ENCODE measurements at places on chromosomes 4 and X.

DNA sequence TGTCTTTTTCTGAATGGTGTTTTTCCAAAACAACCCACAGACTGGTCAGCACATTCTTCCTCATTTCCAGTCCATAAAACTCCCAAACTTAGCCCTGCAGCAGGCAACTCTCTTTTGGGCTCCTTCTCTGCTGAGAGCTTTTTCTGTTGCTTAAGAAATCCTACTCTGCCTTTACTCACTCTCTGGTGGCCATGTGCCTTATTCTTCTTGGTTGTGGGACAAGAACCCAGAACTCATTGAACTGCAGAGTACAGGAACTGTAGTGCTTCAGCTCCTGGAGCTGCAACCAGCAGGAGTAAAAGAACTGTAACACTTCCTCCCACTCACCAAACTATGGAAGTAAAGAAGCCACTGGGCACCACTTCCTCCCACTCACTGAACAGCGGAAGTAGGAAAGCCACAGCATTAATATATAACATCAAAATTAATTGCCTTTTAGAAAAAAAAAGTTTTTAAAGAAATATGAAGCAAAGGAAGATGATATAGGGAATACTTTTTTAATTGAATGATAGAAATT lies 864.1 kb upstream of the PCDH10 start:
- no peak for DNase-seq

DNA sequence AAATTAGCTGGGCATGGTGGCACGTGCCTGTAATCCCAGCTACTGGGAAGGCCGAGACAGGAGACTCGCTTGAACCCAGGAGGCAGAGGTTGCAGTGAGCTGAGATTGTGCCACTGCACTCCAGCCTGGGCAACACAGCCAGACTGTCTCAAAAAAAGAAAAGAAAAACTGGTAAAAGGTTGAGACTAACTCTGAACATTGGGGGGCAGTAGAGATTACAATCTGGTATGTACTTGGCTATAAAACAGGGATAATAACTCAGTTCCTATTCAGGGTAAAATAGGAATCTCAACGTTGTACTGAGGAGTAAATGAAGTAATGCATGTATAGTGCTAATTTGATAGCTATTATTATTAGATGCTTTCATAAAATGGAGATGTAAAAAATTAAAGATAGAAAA lies 12.5 kb upstream of the KLF8 start:
- no peak for DNase-seq

- no peak for DNase-seq
Measured at GRCh38 chr4:105092356-105092755, 54.3 kb upstream of the TET2 start.

GRCh38 chrX:26651755-26652154 lies 435.8 kb downstream of the MAGEB5 start:
- no peak for DNase-seq

DNA sequence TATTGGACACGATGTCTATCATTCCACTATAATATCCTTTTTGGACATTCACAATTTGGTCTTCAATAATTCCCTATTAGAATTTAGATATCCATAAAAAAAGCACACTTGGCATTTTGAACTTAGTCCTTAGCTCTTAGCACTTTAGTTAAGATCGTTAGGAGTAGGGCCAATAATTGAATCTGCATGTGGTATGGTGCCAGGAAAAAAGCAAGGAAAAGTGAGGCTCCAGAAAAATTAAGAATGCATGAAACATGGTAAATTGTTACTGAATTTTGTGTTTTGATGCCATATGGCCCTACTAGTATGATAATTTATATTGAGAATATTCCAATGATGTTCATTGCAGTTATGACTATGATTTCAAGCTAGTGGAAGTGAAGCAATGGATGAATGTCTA lies 53.6 kb upstream of the TEX13A start:
- no peak for DNase-seq

DNA sequence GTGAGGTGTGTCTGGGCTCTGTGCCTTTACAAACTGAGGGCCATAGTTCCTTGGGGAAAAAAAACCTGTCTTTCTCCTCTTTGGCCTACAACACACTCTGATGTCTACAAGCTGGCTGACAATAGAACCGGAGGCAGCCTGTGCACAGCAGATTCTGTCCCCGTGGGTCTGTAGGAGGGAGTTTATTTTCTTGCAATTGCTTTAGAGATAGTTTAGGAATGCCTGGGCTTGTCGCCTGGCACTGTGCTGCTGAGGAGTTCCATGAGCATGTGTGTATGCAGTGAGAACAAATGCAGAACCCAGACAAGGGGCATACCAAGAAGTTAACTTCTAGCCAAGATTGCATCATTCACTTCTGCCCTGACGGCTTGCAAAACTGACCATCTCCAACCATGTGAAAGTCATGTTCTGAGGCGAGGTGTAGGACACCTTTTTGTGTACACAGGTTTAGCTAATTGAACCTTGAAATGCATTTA lies 54.1 kb downstream of the CCNI start:
- DNase-seq = no peak

DNA sequence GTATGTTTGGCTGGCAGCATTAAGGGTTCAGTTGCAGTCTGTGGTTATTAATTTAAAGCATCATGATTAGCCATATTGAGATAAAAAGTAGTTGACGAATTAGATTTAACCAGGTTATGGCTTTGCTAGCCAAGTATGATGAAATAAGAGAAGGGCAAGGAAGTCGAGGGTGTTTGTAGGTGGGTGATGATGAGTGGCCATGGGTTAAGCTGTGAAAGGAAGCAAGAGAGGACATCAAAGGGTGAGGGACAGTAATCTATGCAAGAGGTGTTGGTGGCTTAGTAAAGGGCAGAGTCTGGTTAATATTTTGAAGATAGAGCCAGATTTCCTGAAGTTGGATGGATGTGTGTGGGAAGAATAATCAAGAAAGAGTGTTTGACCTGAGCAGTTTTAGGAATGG lies 44.5 kb downstream of the STIM2 start:
- no peak for DNase-seq
